ENCODE measurements at places on chromosomes 1 and 21.
A peak's percentile ranks its signal among the peaks of the same experiment; 100 is the strongest.

DNA sequence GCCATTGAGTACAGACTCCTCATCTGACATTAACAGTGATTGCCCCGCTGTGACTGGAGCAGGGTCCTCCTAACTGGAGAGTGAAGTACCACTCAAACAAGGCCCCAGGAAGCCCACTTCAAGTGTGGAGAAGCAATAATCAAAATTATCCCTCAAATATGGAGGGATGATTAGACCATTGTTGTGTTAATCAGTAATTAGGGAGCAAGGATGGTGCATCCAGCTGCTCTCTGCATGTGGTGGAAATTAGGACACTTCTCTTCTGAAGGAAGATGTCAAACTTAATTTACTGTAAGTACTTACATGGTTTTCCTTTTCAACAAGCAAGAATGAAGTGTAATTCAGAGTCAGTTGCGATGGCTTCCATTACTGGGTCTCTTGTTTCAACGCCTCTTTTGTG is 3.4 kb upstream of the ZP4 start:
- DNase-seq: no peak

DNA sequence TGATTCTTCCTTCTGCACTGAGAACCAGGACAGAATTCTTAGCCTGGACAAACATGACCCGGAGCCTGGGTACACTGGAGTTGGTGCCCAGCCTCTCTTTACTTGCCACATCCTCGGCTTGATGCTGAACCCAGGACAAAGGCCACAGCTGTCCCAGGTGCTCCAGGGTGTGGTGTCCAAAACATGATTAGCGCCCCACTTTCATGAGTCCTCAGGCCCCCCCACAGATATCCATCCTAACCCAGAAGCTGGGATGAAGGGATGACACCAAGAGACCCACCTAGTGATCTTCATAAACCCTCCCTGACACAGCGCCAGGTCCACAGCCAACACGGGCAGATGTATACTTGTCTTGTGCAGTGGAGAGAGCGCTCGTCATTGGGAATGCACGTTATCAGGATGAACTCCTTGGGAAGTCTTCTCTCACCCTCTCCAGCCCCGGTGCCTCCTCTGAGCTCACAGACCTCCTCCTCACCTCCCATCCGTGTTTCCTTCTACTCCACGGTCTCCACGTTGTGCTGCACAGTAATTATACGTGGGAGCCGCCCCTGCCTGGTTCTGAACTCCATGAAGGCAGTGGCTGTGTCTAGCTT is 3.6 kb downstream of the ABCA4 start:
- DNase-seq: no peak

GRCh38 chr1:71835442-71835813 is 446.9 kb downstream of the NEGR1 start:
- no peak for DNase-seq

GRCh38 chr1:180250883-180251509 is 20.9 kb downstream of the LHX4 start:
- no peak for DNase-seq

GRCh38 chr21:35482933-35483662 is 434.0 kb upstream of the RUNX1 start:
- peak; percentile 43 for DNase-seq

Data from activated CD4-positive, alpha-beta T cell treated with anti-CD3 and anti-CD28 coated beads, Interleukin-2, amount 10 ng/mL, durations not matched to agents 24 days and 14 days (primary cell).